ENCODE measurements at places on chromosomes 11 and 22.
A peak's percentile ranks its signal among the peaks of the same experiment; 100 is the strongest.

- peak; percentile 49 for DNase-seq
These were observed 167.1 kb upstream of the TTC12 start for GRCh38 chr11:113147249-113147648.

GRCh38 chr11:888310-889212, 22.0 kb downstream of the CHID1 start:
- DNase-seq: no peak

GRCh38 chr11:279966-280705, 1.9 kb downstream of the NLRP6 start:
- DNase-seq: no peak

DNA sequence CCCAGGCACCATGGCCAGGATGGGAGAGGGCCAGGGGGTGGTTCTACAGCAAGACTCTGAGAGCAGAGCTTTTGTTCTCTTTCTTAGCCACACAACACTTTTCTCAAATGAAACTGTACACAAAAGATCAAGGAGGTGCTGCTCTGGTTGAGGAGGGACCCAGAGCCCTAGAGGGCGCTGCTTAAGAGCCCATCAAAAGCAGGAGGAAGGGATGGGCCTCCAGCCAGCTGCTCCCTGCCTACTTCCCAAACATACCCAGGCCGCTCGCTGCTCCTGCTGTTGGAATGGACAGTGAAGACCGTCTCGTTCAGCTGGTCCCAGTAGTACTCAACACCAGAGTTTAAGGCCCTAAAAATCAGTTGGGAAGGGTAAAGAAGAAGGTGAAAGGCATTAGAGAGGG, 18.4 kb upstream of the CHRM4 start:
- DNase-seq: peak; percentile 17

- DNase-seq: no peak
These were observed 145.8 kb downstream of the APOL5 start for GRCh38 chr22:35863432-35863831.

- DNase-seq: no peak
These were observed 89.7 kb upstream of the PHOX2A start for GRCh38 chr11:72333661-72334060.

DNA sequence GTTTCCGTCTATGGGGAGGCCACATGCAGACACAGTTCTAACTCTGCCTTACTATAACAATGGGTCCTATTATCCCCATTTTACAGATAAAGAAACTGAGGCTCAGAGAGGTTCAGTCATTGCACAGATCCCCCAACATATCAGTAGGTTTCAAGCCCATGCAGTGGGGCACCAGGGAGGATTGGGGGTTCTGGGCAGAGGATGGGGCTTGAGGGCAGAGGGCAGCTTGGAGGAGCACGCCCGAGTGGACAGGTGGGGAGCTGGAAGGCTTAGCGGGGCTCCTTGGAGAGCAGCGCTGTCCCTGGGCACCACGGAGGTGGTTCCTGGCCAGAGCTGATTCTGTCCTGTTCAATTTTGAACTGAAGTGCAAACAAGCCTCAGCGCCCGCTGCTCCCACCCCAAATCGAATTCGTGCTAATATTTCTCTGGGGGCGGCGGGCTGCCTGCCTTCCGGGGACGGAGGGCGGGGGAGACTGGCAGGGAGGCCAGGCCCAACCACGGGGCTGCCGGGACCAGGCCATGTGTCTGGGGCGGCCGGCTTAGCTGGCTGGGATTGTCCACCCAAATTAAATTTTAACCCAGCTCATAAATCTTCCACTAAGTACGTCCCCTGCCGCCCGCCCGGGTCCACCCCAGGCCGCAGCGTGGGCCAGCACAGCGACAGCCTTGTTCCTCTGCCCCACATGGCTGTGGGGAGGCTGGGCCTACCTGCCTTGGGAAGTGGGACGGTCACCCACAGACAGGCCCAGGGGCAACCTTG, 49.4 kb downstream of the FLRT1 start:
- DNase-seq: no peak

- no peak for DNase-seq
These were observed 154.2 kb downstream of the MPPED1 start for GRCh38 chr22:43566021-43566420.

DNA sequence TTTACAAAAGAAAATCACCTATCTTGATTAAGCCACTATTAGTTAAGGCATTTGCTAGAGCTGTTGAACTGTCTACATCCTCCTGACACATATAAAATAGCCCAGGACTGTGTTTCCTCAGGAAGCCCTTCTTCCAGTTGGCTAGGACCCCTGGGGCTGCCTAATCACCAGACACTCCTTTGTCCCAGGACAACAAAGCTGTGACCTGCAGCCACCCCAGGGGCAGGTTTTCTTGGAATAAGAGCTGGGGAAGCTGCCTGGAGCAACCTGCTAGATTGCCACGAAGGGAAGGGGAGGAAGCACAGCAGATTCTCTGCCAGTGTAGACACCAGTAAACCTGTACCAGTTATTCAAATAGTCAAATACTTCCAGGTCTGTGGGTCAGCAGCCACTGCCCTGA, 17.6 kb downstream of the CHST1 start:
- no peak for DNase-seq

DNA sequence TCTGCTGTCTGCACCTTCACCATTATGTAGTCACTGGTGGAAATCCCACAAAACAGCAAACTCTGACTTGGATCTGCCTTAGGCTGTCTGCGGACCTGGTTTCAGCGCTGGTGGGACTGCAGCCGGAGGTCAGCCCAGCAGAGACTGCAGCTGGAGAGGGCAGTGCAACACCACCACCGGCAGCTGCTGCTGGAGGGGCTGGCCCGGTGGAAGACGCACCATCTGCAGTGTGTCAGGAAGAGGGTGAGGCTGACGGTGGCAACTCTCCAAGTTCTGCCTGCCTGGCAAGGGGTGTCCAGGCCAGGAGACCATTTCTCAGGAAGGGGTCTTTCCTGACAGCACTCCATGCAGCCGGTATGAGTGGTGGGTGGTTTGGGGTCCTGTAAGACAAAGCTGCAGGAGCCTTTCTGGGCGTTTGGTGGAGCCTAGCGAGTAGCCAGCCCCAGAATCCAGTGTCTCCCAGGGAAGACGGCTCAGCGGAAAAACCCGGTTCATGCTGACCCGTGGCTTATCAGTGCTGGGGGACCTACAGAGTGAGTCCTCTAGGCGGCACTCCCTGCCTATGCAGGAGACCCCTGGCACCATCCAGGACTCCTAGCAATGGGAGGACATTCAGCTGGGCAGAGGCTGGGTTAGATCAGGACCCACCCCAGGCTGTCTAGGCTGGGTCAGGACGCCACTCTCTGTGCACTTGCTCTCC, 50.8 kb downstream of the PISD start:
- peak; percentile 69 for DNase-seq

GRCh38 chr22:26610996-26611395, 6.8 kb downstream of the CRYBB1 start:
- no peak for DNase-seq

DNA sequence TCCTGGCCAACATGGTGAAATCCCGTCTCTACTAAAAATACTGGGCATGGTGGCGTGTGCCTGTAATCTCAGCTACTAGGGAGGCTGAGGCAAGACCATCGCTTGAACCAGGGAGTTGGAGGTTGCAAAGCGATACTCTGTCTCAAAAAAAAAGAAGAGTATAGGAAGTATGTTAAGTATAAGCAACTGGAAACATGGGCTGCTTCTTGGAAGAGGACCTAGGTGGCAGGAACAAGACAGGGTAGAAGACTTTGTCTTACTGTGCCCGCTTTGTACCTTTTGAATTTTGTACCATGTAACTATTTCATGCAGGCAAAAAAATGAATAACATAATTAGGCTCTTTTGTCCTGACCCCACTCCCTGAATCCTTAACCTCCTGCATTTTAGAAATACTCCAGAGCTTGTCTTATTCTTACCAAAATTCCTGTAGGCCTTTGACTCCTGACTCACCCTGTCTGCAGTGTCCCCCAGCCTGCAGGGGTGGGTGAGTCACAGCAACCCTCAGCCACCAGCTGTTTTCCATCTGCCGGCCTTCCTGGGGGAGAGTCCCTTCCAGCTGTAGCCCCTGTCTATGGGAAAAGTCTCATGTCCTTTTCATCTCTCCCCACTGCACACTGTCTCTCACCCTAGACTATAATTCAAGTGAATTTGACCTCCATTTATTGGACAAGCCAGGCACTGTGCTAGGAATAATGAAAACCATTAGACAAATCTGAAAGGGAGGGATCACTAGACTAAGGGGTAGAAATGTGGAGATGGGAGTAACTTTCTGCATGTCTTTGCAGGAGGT, 41.8 kb downstream of the TXN2 start:
- DNase-seq: no peak

- DNase-seq: no peak
These were observed 256.3 kb upstream of the ARHGAP20 start for GRCh38 chr11:110968348-110969062.

DNA sequence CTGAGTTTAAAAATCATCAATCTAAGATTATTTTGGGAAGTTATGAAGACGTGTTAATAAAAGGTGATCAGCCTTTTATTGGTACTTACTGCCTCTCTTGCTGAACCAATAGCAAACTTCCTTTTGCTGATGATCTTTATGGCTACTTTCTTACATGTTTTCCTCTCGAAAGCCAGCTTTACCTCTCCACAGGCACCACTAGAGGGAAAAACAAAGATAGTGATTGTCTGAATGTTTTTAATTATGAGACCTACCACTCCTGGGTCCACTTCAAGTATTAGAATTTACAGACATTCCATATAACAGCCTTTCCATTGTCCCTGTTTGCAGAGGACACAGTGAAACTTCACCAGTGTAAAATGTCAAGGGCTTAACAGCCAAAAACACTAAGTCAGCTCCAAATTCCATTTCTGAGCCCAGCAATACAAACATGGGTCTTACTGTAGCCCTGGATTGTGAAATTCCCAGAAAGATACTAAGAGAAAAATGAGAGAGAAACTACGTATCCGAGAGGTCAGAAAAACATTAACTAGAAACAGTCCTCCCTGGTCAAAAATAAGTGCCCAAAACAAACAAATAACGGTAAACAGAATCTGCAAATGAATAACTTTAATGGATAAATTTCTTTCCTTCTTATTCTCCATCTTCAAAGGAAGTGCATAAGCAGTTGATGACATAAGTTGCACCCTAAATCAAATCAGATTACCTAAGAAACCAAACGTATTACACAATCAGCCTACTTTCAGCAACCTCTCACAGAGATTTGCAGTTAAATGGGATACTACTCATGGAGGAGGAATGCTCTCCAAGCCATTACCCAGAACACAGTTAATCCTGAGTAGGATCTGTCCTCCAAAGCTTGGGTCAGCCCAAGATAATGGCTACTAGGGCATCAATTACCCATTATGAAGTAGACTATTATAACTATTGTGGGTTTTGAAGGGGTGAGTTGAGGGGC, 29.5 kb downstream of the CHEK2 start:
- DNase-seq: peak; percentile 82

- no peak for DNase-seq
These were observed 6.7 kb downstream of the NECTIN1 start for GRCh38 chr11:119722281-119722794.

GRCh38 chr11:69372589-69373250, 78.8 kb downstream of the MYEOV start:
- peak; percentile 33 for DNase-seq

- peak; percentile 59 for DNase-seq
These were observed 17.1 kb upstream of the CSRP3 start for GRCh38 chr11:19218786-19219460.

DNA sequence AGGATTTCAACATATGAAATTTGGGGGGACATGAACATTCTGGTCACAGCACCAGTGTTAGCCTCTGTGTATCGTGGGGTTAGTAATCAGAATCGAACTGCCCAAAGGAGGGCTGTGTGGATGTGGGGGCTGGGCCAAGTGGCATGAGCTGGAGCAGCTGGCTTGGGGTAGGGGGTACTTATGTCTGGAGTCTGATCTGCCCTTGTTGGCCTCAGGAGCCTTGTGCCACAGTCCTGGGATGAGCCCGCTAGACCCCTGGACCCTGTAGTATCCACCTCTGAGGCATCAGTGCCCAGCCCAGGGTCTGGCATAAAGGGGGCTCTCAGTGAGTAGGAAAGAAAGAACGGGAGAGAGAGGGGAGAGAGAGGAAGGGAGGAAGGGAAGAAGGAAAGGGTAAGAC, 67.3 kb downstream of the LRRC32 start:
- no peak for DNase-seq

GRCh38 chr11:112989198-112989597, 28.0 kb downstream of the NCAM1 start:
- DNase-seq: no peak

- DNase-seq: no peak
These were observed 182.3 kb upstream of the ANO3 start for GRCh38 chr11:26149585-26149984.

- DNase-seq: no peak
These were observed 19.6 kb downstream of the FGF3 start for GRCh38 chr11:69799582-69799981.

GRCh38 chr11:23725752-23726151, 771.1 kb upstream of the LUZP2 start:
- DNase-seq: no peak

DNA sequence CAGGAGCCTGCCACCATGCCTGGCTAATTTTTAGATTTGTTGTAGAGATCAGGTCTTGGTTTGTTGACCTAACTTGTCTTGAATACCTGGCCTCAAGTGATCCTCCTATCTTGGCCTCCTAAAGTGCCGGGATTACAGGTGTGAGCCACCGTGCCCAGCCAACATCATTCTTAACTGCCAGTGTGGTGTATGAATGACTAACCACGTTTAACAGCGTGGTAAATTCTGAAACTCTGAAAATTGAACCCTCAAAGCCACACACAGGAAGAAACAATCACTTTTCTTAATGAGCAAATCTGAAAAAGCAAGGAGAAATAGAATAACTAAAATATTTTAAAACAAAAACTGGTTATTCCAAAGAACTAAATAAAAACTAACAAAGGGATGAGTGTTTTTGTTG, 7.4 kb downstream of the TMEM9B start:
- no peak for DNase-seq

GRCh38 chr22:20194681-20195593, 44.1 kb upstream of the CCDC188 start:
- no peak for DNase-seq

GRCh38 chr11:119041821-119042514, 11.3 kb upstream of the SLC37A4 start:
- DNase-seq: no peak

DNA sequence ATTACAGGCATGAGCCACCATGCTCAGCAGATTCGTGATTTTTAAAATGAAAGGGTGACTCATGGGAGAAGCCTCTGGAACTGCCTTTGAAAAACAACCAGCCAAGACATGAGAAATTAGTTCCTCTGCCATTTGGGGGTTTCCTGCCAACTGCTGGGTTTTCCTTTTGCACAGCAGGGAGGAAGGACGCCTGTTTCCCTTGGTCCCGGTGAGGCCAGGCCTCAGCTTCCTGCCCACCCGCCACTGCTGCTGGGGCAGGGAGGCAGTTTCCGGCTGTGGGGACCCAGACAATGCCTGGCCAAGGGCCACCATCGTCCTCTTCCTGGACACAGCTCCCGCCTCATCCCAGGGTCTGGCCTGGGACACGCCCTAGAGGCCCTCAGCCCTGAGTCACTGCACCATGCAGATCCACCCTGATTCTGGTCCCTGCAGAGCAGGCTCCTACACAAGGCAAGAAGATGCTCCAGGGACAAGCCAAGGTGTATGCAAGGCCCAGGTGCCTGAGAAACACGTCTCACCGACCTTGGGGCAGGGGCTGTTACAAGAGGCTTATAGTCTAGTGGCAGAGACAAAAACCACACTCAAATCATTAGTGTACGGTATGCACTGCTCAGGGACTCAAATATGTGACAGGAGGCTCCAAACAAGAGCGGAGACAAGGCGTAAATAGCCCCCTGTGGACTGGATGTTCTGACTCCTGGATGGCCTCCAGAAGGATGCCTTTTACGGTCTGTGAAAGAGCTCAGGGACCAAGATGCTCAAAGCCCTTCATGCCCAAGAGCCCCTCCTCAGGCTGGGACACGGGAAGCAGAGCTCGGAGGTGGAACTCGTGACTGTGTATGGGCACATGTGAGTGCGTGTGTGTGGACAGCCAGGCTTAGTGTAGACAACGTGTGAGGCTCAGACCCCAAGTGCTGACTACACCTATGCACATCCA, 10.0 kb downstream of the PPM1F start:
- peak; percentile 46 for DNase-seq
